ENCODE measurements at places on chromosomes 11 and 22. TPM values are rescaled to one million over a fixed set of nuclear protein-coding genes. Genes with fewer than 3 reads are reported as not detected.

The PICALM gene
- total RNA-seq: 551 TPM

The LRRC75B gene
- 7.1 TPM for total RNA-seq

The OR51B4 gene
- not detected for total RNA-seq

The TUB gene
- 3.1 TPM for total RNA-seq

The ARHGAP8 gene
- total RNA-seq: not detected

The MUC6 gene
- total RNA-seq: not detected

The BEST1 gene
- total RNA-seq: 2.8 TPM

The PAAF1 gene
- 16.0 TPM for total RNA-seq

The ATG16L2 gene
- 9.2 TPM for total RNA-seq

All from smooth muscle cell of the umbilical artery (primary cell).